BE2C (cell line): ENCODE measurements at places on chromosomes 6 and 20.

- no peak for DNase-seq
Observed at GRCh38 chr6:3230256-3230882, 2.9 kb upstream of the TUBB2B start.

DNA sequence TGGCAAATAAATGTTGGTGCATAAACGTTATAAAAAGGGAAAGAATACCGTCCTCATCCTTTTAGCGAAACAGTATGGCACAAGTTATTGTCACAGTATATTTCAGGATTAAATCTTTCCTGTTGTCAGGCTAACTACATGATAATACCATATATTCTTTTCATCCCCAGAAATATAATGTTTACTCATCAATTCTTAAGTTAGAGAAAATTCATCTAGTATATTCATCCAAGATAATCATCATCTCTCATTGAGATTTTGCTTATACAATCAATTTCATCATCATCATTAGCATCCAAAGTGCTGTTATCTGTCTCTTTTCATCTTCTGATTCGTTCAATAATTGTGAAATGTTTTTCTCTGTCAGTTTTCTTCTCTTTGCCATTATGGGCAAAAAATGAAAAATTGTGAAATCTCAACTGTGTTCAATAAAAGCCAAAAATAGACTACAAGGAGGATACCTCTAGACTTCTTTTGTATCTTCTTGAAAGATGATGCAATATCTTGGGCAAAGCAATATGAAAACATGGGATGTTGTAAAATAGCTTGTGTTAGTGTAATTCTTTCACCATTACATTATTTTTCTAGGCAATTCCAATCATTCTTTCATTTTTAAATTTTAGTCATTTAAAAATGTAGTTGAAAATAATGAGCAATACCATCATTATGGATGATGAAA, 2.6 kb downstream of the SPACA1 start:
- DNase-seq: no peak

DNA sequence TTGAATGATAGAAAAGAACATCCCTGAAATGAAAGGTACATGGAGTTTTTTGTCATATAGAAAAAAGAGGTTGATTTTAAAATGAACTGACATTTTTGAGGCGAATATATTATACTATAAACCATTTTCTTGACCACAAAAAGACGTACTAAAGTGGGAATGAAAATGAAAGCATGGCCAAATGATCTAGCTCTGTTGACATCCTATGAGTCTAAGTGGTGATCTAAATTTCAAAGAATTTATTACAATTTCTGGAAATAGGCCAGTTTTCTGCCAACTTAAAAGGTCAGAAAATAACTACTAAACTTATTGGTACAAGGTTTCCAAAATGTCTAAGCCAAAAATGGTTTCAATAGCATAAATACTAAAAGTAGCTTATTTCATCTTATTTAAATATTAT, 536.8 kb downstream of the EYS start:
- no peak for DNase-seq

DNA sequence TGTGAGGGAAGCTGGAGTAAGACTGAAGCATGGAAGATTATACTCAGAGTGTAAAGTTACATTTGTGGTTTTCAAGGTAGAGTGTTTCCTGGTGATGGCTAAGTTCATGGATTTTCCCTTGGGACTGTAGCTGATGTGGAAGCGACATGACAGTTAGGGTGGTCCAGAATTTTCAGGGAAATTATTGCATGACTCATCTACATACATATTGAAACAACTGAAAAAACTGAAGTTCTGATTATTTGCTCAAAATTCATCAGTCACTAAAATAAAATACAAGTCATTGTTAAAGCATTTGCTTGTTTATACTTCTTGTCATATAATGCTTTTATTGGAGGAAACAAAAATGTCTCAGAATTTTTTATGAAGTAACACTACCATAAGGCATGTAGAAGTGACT, 700.0 kb downstream of the RFPL4B start:
- no peak for DNase-seq

GRCh38 chr6:3162067-3162497, 4.7 kb upstream of the TUBB2A start:
- DNase-seq: no peak

DNA sequence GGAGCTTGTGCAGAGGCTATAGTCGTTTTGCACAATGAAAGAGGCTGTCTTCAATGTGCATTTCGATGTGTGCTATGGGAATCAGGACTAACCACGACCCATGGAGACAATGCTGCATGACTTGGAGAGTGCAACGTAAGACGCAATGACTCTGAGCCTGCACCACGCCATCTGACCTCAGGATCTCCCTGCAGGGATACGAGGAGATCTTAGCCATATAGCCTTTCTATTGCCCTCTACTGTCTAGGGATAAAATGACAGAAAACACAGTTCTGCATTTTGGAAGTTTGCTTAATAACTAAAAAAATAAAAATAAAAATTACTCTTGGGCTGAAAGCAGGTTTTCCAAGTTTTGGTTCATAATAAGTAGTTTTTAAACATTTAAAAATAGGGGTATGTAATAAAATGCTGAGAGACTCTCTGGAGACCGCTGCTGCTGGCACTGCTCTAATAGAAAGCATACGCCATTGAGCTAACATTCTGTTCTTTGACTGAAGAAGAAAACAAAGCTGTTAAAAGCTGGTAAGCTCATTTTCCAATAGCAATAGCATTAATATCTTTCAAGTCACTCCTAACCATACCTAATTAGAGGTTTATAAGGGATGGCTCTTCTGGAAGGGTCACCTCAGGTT, 87.2 kb downstream of the PDE7B start:
- DNase-seq: no peak

GRCh38 chr20:34998331-34998950, 42.8 kb downstream of the MYH7B start:
- no peak for DNase-seq

DNA sequence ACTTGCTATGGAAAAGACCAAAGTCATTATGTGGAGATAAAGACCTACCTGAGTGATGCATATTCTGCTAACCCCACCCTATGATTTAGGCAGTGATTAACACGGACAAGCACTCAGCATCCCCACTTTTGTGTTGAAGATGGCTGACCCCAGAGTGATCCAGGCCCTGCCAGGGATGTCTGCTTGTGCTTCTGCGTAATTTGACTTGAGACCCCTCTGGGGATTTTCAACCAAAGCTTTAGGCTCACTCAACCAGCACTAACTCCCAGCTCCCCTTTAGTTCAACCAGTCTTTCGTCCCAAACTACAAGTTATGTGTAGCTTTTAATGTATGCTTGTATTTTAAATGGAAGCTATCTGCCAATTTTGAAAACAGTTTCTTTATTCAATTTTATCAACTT, 538.0 kb upstream of the ID4 start:
- DNase-seq: no peak

DNA sequence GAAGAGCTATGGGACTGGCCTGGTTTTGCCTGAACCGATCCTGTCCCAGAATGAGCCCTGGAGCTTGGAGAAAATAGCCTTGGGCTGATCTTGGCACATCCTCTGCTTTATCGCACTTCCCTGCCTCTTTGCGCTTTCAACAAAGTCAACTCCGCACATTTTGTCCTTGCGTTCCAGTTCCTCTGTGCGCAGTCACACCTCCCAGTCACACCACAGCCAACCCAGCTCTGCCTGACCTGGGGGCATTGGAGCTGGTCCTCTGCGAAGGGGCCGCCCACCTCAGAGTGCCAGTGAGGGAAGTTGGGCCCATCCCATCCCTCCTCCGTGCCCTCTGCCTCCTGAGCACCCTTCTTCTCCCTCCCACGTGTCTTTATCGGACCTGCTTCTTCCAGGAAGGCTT, 16.9 kb upstream of the UQCC2 start:
- no peak for DNase-seq

GRCh38 chr6:17574866-17575560, 25.1 kb upstream of the FAM8A1 start:
- DNase-seq: no peak
